ENCODE measurements at places on chromosomes 16 and 17. TPM values are rescaled to one million over a fixed set of nuclear protein-coding genes. Genes with fewer than 3 reads are reported as not detected.

The CBX8 gene
- total RNA-seq, result 46.4 TPM

GRCh38 chr17:14225254-14225980, 11.2 kb downstream of the CDRT15 start:
- no peak overlapping the region for H3K4me3 ChIP-seq
- H3K27me3 ChIP-seq, result no peaks in the 10 kb centered on the region
- H3K36me3 ChIP-seq, result peaks cover 5% of the 10 kb centered on the region
- H3K4me1 ChIP-seq, result peaks cover 2% of the 10 kb centered on the region

- peaks cover 30% of the 10 kb centered on the region for H3K4me1 ChIP-seq
Observed at GRCh38 chr17:74201250-74201649, 2.2 kb upstream of the RPL38 start.

The PSMD3 gene
- total RNA-seq, result 148 TPM

DNA sequence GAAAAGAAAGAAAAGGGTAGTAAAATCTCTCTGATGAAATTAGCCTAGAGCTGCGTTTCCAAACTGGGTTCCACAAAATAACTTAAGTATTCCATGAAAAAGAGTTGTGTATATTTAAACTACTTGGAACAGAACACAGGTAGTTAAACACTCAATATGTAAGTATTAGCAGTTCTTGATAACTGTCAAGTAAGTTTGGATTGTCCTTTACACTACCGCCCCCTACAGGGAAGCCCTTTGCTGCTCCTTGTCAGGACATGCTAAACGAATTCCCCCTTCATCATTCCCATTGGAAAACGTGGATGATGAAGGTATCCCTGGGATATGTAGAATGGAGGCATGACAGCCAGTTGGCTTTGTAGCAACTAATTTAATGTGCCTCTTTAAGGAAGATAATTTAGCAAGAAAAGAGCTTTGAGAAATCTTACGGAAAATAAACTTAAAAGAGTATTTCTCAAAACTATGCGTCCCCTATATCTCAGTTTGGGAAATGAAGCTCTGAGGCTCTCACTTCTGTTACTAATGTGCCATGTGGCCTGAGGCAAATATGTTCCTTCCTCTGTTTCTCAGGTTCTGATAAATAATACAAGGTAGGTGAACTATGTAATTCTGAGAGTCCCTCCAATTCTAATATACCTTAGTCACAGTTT, 18.8 kb downstream of the NCBP3 start:
- H3K36me3 ChIP-seq, result peaks cover 31% of the 10 kb centered on the region
- no peak overlapping the region for H3K4me3 ChIP-seq
- H3K27ac ChIP-seq, result peak overlapping the region; percentile 27
- DNase-seq, result peak; percentile 72

GRCh38 chr17:3887804-3888203, 5.0 kb downstream of the CAMKK1 start:
- H3K27me3 ChIP-seq, result no peaks in the 10 kb centered on the region
- no peak for DNase-seq
- H3K4me3 ChIP-seq, result no peak overlapping the region
- H3K27ac ChIP-seq, result peak overlapping the region; percentile 73

The CNTNAP4 gene
- not detected for total RNA-seq

DNA sequence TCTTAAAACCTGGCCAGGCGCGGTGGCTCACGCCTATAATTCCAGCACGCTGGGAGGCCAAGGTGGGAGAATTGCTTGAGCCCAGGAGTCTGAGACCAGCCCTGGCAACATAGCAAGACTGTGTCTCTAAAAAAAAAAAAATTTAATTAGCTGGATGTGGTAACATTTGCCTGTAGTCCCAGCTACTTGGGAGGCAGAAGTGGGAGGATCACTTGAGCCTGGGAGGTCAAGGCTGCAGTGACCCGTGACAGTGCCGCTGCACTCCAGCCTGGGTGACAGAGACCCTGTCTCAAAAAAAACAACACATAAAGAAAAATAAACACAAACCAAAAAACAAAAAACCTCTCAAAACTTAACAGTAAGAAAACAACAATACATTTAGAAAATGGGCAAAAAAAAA, 106.3 kb downstream of the SMG6 start:
- H3K36me3 ChIP-seq, result peaks cover 9% of the 10 kb centered on the region
- no peak overlapping the region for H3K27ac ChIP-seq
- H3K4me3 ChIP-seq, result no peak overlapping the region
- no peak for DNase-seq
- peaks cover 39% of the 10 kb centered on the region for H3K4me1 ChIP-seq
- H3K27me3 ChIP-seq, result no peaks in the 10 kb centered on the region

The NPIPB13 gene
- total RNA-seq, result 38.2 TPM

The CDH16 gene
- not detected for total RNA-seq

The KCNJ18 gene
- total RNA-seq, result not detected

The CD300H gene
- not detected for total RNA-seq

DNA sequence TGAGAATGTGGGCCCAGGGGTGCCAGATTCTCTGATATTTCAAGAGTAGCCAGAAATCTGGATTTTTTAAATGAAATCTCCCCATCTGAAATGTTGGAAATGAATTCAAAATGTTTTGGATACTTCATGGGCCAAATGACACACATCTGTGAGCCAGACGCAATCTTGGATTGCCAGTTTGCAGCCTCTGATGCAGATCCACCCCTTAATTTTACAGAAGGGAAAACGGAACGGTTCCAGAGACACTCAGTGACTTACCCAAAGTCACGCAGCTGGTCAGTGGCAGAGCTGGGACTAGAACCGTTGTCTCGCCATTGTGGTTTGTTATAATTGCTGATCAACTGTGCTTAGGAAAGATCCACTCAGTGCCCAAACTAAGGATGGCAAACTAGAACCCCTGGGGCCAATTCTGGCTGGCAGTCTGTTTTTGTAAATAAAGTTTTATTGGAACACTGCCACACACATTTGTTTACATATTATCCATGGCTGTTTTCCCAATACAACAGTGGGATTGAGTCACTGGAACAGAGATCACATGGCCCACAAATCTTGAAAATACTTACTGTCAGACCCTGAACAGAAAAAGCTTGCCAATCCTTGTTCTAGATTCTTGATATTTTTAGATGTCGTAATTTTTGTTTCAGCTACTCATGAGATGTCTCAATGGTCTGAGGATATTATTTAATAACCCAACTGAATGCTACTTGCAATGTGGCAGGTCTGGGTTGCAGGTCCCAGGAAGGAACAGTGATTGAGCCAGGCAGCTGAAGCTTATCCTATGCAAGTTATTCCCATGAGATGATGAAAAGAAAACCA, 143.8 kb downstream of the AXIN2 start:
- H3K27ac ChIP-seq, result no peak overlapping the region
- no peak overlapping the region for H3K4me3 ChIP-seq
- DNase-seq, result no peak
- peaks cover 12% of the 10 kb centered on the region for H3K27me3 ChIP-seq
- H3K36me3 ChIP-seq, result no peaks in the 10 kb centered on the region

GRCh38 chr16:76535-77272, 1.3 kb upstream of the MPG start:
- peak overlapping the region; percentile 67 for H3K4me3 ChIP-seq
- H3K36me3 ChIP-seq, result no peaks in the 10 kb centered on the region
- DNase-seq, result no peak

The ACACA gene
- 41.9 TPM for total RNA-seq

DNA sequence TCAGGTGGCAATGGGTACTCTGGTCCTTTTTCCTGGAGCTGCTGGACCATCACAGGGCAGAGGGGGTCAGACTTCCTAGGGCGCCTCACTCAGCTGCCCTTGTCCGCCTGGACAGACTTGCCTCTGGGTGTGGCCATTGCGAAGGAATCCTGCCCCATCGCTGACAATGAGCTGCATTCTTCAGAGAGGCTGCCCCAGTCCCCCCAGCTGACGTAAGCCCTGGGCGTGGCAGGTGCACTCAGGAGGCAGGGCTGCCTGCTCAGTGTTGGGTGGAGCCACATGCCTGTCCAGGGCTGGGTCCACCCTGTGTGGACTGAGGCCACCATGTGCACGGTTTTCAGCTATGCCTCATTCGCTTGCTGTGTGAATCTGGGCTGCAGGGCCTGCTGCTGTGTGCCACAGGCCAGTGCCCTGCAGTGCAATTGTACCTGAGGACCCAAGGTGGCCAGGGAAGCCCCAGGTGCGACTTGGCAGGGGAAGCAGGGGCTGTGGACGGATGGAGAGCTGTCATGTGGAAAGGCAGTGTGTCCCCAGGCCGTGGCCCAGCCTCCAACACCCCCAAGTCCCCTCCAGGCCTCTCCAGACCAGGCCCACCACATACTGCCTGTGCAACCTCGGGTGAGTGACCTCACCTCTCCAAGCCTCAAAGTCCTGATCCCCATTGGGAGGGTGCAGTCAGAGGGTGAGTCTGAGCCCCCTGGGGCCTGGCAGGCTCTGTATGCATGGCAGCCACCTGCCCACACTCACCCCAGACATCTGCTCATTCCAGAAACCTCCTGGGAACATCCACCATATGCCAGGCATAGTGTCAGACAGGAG, 14.0 kb upstream of the MPRIP start:
- no peaks in the 10 kb centered on the region for H3K36me3 ChIP-seq
- no peaks in the 10 kb centered on the region for H3K4me1 ChIP-seq
- H3K4me3 ChIP-seq, result no peak overlapping the region
- peak; percentile 53 for DNase-seq
- no peaks in the 10 kb centered on the region for H3K27me3 ChIP-seq

DNA sequence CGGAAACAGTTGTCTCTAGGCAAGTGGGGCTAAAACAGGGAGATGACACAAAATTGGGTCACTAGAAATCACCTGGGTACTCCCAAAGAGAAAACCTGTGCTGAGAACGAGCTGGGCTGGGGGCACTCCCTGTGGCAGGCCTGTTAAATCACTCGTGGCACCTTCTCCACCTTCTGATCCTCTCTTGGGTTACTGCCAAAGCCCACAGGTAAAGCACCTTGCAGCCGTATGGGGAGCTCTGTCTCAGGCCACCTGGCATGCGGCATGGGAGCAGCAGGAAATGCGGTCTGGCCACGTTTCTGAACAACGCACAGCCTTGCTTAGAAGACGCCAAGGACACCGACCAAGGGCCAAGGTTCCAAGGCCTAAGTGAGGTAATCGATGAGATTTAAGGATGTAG, 21.5 kb upstream of the ICAM2 start:
- no peaks in the 10 kb centered on the region for H3K27me3 ChIP-seq
- no peak for DNase-seq
- no peak overlapping the region for H3K27ac ChIP-seq

DNA sequence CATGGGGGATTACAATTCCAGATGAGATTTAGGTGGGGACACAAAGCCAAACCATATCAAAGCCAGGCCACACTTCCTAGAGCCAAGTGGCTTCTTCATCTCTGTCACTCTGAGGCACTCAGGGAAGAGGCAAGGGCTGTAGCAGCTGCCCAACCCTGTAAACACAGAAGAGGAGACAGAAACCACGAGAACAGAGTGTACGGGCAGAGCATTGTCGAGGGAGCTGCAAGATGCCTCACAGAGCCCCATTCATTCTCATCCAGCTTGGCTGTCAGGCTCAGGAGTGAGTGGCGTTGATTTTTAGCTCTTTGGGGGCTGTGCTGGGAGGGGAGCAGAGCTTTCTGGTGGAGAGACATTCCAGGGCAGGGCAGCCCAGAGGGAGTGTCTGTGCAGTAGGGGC, 117.2 kb upstream of the SALL1 start:
- no peak for DNase-seq
- H3K4me1 ChIP-seq, result no peaks in the 10 kb centered on the region
- H3K27ac ChIP-seq, result no peak overlapping the region
- H3K27me3 ChIP-seq, result no peaks in the 10 kb centered on the region

DNA sequence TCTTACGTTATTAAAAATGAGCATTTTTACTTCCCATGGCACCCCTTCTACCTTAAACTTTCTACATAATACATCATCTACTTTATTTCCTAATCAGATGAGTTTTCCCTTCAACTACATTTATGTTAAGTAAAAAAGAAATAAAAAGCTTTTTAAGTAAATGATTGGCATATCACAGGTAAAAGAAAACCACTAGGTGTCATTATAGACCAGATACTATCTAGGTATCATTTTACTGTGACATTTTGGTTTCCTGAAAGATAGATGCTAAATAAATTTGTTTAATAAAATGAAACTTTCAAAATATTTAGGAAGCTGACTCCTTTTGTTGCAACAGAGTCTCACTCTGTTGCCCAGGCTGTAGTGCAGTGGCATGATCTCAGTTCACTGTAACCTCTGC, 3.8 kb upstream of the CMTM1 start:
- no peak for DNase-seq

- H3K36me3 ChIP-seq, result no peaks in the 10 kb centered on the region
- peaks cover 14% of the 10 kb centered on the region for H3K4me1 ChIP-seq
- H3K27me3 ChIP-seq, result peaks cover 21% of the 10 kb centered on the region
- H3K4me3 ChIP-seq, result no peak overlapping the region
Observed at GRCh38 chr16:57277586-57277985, 6.9 kb downstream of the PLLP start.

The NF1 gene
- total RNA-seq, result 45.1 TPM

DNA sequence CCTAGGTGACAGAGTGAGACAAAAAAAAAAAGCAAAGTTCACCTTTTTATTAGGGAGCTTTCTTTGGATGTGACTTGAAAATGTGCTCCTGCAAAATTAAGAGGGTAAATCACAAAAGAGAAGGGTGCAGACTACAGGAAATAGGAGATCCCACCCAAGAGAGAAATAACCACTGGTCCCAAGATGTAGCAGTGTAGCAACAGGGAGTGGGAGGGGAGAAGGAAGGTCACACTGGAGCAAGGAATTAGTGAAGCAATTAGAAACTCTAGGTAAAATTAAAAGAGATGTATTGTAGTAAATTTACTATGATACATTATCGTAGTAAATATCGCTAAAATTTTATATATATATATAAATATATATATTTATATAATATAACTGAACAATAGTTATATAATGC, 12.3 kb upstream of the SPN start:
- H3K27me3 ChIP-seq, result no peaks in the 10 kb centered on the region
- no peak overlapping the region for H3K4me3 ChIP-seq
- no peaks in the 10 kb centered on the region for H3K36me3 ChIP-seq
- H3K27ac ChIP-seq, result no peak overlapping the region

DNA sequence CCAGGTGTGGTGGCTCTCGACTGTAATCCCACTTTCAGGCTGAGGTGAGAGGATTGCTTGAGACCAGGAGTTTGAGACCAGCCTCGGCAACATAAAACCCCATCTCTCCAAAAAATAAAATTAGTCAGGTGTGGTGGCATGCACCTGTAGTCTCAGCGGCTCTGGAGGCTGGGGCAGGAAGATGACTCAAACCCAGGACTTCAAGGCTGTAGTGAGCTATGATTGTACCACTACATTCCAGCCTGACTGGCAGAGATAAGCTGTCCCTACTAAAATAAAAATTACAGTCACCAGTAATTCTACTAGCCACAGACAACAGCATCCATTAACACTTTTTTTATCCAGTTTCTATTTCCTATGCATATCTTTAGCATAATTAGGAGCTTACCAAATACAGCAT, 176.3 kb downstream of the CPPED1 start:
- no peak overlapping the region for H3K4me3 ChIP-seq
- H3K27me3 ChIP-seq, result no peaks in the 10 kb centered on the region
- no peak for DNase-seq
- no peaks in the 10 kb centered on the region for H3K36me3 ChIP-seq
- no peaks in the 10 kb centered on the region for H3K4me1 ChIP-seq

The ZSCAN10 gene
- not detected for total RNA-seq

DNA sequence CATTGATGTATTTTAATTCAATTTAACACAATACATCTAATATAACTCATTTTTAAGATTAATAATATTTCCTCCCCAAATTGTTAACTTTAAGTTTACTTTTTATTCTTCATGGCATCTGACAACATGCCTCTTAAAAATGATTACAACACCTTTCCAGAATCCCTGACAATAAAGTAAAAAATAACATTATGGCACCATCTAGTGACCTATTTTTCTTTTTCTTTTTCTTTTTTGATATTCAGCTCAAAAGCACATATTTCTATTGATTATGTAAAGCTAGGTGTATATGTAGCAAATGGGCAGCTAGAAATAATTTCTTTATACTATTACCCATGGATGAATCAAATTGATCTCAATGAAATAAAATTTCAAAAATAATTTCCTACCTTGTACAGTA, 834.3 kb upstream of the CDH8 start:
- H3K4me3 ChIP-seq, result no peak overlapping the region
- H3K4me1 ChIP-seq, result no peaks in the 10 kb centered on the region
- peaks cover 5% of the 10 kb centered on the region for H3K36me3 ChIP-seq
- no peaks in the 10 kb centered on the region for H3K27me3 ChIP-seq
- H3K27ac ChIP-seq, result no peak overlapping the region
- no peak for DNase-seq
